Neural progenitor cell (in vitro differentiated cells): ENCODE measurements at places on chromosomes 3 and 15. TPM values are rescaled to one million over a fixed set of nuclear protein-coding genes. Genes with fewer than 3 reads are reported as not detected.
A peak's percentile ranks its signal among the peaks of the same experiment; 100 is the strongest.

DUOXA2 gene
- total RNA-seq = not detected in 2 replicates

NECTIN3 gene
- 39.8 and 71.5 TPM in 2 replicates for total RNA-seq

TMIE gene
- not detected in 2 replicates for total RNA-seq

PIF1 gene
- total RNA-seq = 50.8 and 111 TPM in 2 replicates

CYP1A1 gene
- total RNA-seq = 0.15 TPM in 1 of 2 replicates, not detected in the other

PRR23E gene
- not detected in 2 replicates for total RNA-seq

EFHB gene
- 1.7 and 2.0 TPM in 2 replicates for total RNA-seq

IGSF10 gene
- total RNA-seq = 0.15 and 0.22 TPM in 2 replicates

C2CD4A gene
- not detected in 2 replicates for total RNA-seq

ACKR2 gene
- not detected in 2 replicates for total RNA-seq

EPHB1 gene
- 8.8 and 9.1 TPM in 2 replicates for total RNA-seq

DNA sequence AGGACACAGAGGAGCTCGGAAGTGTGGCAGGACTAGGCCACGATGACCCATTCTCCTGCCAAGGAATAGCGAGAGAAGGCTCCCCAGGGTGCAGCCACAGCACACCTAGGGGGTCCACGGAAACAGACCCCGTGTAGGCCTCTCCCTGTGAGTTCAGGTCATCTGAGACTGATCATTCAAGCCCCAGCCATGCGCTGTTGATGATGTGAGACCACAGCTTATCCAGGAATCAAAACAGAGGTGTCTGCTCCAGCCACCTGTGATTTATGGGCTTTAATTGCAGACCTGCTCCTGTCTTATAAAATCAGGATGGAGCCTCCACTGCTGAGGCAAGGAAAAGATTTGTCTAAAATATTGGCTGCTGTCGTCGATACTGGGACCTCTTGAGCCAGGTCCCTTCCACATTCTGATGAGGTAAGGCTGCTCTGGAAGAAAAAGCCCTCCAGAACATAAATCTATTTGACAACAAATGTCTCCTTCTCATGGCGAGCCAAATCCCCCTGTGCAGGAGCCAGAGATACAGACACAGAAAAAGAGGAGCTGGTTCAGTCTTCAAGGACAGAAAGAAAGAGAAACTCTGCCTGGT, 186.7 kb downstream of the TJP1 start:
- H3K27me3 ChIP-seq = no peaks in the 10 kb centered on the region
- H3K4me1 ChIP-seq = no peaks in the 10 kb centered on the region
- no peak for DNase-seq
- H3K4me3 ChIP-seq = no peak overlapping the region
- no peaks in the 10 kb centered on the region for H3K36me3 ChIP-seq

DNA sequence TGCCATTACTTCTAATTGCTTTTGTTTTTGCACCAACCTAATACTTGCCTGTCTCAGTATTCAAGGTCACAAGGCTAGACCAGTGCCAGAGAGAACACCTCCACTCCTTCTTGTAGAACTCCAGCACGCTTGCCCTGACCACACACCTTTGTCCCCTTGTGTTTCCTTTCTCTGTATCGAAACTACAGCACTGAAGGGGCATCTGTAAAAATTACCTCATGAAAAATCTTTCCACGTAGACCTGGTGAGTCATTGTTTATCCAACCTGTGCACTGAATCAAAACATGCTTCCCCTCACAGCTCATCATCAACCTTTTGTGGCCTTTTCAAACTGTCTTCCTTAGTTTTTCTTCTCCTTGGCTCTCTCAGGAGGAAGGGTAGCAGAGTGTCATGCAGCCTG, 259.5 kb downstream of the THRB start:
- no peak overlapping the region for H3K4me3 ChIP-seq
- no peaks in the 10 kb centered on the region for H3K4me1 ChIP-seq
- no peak overlapping the region for H3K27ac ChIP-seq
- DNase-seq = no peak

DNA sequence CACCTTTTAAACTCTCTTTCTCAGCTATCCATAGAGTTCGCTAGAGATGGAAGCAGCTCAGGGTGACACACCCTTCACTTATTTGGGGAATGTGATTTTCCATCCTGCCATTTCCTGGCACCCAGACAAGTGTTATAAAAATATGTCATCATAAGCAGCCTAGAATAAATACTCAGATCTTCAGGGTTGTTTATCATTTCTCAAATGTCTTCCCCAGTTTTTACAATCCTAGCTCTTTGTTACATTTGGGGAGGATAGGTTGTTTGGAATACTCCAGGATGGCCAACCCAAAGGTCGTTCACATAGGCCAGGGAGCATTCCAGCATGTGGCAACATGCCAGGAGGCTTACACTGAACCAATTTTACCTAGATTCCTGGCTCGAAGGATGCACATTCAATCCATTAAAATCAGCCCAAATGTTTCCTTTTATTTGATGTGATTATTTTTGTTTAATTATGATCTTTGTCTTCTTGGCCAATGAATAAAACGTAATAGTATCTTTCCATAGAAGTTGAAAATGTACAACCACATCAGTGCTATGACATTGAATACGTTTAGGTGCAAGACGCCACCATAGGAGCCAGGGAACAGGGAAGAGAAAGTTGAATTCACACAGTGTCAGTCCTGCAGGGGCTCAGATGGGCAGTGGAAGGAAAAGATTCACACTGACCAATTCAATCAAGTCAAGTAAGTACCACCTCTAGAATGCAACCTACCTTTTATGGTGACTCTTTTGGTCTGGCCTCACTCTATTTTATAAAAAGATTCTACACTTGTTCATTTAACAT, 537.7 kb upstream of the MDFIC2 start:
- H3K4me3 ChIP-seq = no peak overlapping the region
- no peaks in the 10 kb centered on the region for H3K27me3 ChIP-seq
- no peak for DNase-seq
- no peak overlapping the region for H3K27ac ChIP-seq
- no peaks in the 10 kb centered on the region for H3K36me3 ChIP-seq

GRCh38 chr3:186406669-186407635, 44.9 kb upstream of the DGKG start:
- no peaks in the 10 kb centered on the region for H3K27me3 ChIP-seq
- DNase-seq = no peak

- no peaks in the 10 kb centered on the region for H3K27me3 ChIP-seq
- H3K27ac ChIP-seq = no peak overlapping the region
- no peak overlapping the region for H3K4me3 ChIP-seq
- peaks cover 20% of the 10 kb centered on the region for H3K36me3 ChIP-seq
- no peak for DNase-seq
These were observed 7.0 kb downstream of the MORF4L1 start for GRCh38 chr15:78879517-78880241.

GRCh38 chr15:89666184-89666857, 11.1 kb upstream of the KIF7 start:
- DNase-seq = no peak
- peak overlapping the region; percentile 45 for H3K4me3 ChIP-seq
- H3K27me3 ChIP-seq = peaks cover 24% of the 10 kb centered on the region
- no peaks in the 10 kb centered on the region for H3K36me3 ChIP-seq
- peaks cover 13% of the 10 kb centered on the region for H3K4me1 ChIP-seq
- H3K27ac ChIP-seq = no peak overlapping the region

GRCh38 chr3:46825450-46825849, 37.8 kb downstream of the MYL3 start:
- H3K4me3 ChIP-seq = no peak overlapping the region
- DNase-seq = no peak
- no peak overlapping the region for H3K27ac ChIP-seq
- H3K4me1 ChIP-seq = peaks cover 18% of the 10 kb centered on the region
- peaks cover 9% of the 10 kb centered on the region for H3K36me3 ChIP-seq

GRCh38 chr15:100686021-100686724, 83.8 kb downstream of the ASB7 start:
- H3K36me3 ChIP-seq = no peaks in the 10 kb centered on the region
- DNase-seq = no peak
- H3K27ac ChIP-seq = no peak overlapping the region

- no peaks in the 10 kb centered on the region for H3K27me3 ChIP-seq
- H3K4me3 ChIP-seq = no peak overlapping the region
- peaks cover 8% of the 10 kb centered on the region for H3K4me1 ChIP-seq
- no peak overlapping the region for H3K27ac ChIP-seq
- no peaks in the 10 kb centered on the region for H3K36me3 ChIP-seq
These were observed 82.2 kb downstream of the SCN11A start for GRCh38 chr3:38969317-38970235.

DNA sequence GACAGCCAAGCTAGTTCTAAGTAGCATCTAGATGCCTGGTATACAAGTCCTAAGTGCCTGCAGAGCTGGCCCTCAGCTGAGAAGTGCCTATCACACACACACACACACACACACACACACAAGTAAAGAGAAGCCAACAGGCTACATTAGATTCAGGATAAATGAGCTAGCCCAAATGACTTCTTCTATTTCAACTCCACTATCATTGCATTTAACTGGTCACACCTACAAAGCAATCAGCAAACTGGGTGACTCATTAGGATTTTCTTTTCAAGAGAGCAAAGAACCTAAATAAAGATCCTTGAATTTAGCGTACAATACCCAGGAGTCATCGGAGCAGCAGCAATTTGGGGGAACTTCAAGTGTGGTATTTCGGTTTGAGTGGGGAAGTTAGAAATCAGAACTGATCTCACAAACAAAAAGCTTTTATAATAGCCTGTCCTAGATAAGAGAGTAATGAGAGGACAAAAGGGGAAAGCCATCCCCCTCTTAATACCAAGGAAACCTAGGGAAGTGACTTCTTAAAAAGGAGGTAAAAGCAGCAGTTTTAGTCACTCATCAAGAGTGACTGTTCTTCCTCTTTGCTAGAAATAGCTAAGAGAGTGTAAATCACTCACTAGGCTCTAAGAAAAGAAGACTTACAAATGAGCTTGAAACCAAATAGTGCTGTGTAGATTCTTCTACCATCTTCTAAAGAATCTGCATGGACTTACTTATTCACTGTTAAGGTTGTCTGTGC, 112.7 kb downstream of the TNIK start:
- no peaks in the 10 kb centered on the region for H3K36me3 ChIP-seq
- no peak overlapping the region for H3K4me3 ChIP-seq
- no peaks in the 10 kb centered on the region for H3K27me3 ChIP-seq
- peaks cover 25% of the 10 kb centered on the region for H3K4me1 ChIP-seq
- H3K27ac ChIP-seq = peak overlapping the region; percentile 40

DNA sequence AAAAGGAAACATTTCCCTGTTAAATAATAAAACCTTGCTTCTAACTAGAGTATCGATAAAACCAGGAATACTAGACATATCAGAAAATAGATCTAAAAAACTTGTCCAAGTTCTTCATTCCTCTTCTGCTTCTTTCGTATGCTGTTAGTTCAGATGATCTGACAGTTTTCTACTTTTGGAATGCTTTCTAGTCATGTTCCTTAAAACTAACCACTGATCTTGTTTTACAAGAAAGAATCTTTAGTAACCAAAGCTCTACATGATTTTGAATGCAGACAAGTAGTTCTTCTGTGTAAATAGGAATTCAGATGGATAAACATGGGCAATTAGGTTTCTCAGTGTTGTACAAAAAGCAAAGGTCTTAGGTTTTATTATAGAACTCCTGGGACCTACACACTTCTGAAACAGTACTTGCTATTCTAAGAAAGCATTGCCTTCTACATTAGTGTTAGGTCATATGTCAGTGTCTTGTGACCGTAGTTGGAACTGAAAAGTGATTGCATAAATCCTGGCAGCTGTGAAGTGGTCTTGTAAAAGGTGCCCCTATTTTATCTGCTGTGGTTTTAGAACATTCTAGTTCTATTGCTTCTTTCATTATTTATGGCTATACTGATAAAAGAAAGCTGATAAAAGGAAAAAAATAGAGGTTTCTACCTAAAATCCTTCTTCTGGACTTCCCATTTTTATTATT, 40.7 kb downstream of the SNRK start:
- H3K27ac ChIP-seq = no peak overlapping the region
- no peak for DNase-seq
- H3K36me3 ChIP-seq = no peaks in the 10 kb centered on the region
- H3K4me3 ChIP-seq = no peak overlapping the region
- H3K27me3 ChIP-seq = no peaks in the 10 kb centered on the region

DNA sequence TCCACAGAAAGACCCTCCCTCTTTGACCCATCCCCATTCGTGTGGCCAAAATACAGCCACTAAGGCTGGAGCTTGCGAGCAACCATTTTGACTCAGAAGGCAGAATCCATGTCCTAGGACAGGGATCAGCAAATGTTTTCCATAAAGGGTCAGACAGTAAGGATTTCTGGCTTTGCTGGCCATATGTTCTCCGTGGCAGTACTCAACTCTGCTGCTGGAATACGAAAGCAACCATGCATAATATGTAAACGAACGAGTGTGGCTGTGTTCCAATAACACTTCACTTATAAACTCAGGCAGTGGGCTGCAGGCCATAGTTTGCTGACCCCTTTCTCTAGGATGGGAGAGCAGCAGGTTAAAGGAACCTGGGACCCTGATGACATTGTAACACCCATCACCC, 77.6 kb upstream of the WNT5A start:
- DNase-seq = no peak
- no peaks in the 10 kb centered on the region for H3K27me3 ChIP-seq
- H3K27ac ChIP-seq = no peak overlapping the region
- no peaks in the 10 kb centered on the region for H3K36me3 ChIP-seq

- no peak for DNase-seq
- no peak overlapping the region for H3K27ac ChIP-seq
- H3K36me3 ChIP-seq = no peaks in the 10 kb centered on the region
- no peaks in the 10 kb centered on the region for H3K4me1 ChIP-seq
- H3K4me3 ChIP-seq = no peak overlapping the region
These were observed 1.3 kb downstream of the AQP9 start for GRCh38 chr15:58139276-58139988.

- no peaks in the 10 kb centered on the region for H3K4me1 ChIP-seq
- H3K36me3 ChIP-seq = no peaks in the 10 kb centered on the region
- no peak overlapping the region for H3K4me3 ChIP-seq
- no peak overlapping the region for H3K27ac ChIP-seq
- DNase-seq = no peak
These were observed 130.1 kb downstream of the DNAJB8 start for GRCh38 chr3:128336337-128337156.

DNA sequence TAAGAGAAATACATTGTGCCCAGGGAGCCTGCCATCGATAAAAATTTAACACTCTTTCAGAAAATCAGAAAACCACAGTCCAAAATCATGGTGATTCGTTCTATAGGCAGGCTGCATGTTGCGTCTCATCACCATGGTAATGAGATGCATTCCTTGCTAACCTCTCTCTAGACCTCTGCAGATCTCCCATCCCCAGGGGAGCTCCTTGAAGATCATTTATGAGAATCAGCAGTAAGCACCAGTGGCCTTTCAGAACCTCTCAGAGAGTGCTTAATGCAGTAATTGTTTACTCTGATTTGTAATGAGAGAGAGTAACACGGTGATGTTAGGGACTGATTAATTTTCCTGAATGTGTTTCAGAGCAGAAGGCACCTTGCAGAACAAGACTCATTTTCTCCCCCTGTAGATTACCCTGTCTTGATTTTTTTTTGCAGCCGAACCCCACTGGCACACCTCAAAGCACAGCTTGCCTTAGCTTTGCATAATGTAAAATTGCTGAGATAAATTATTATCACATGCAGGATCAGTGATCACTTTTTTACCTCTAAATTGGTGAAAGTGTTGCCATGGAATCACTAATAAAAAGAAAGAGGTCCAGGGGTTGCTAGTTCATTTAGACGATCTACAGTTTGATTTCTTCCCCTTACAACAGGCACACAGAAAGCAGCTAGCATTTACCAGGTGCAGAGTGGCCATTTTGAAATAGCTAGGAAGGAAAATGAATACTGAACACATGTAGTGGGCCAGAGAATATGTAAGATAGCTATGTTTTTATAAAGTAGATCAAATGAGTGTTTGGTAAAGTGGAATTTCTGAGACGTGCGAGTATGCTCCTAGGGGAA, 98.9 kb upstream of the CHL1 start:
- no peaks in the 10 kb centered on the region for H3K36me3 ChIP-seq
- DNase-seq = peak; percentile 41
- no peaks in the 10 kb centered on the region for H3K27me3 ChIP-seq
- H3K4me1 ChIP-seq = peaks cover 67% of the 10 kb centered on the region

GRCh38 chr3:138949445-138950005, 2.5 kb downstream of the FOXL2NB start:
- no peaks in the 10 kb centered on the region for H3K36me3 ChIP-seq
- H3K27ac ChIP-seq = no peak overlapping the region
- H3K27me3 ChIP-seq = peaks cover 100% of the 10 kb centered on the region
- peak; percentile 32 for DNase-seq
- H3K4me1 ChIP-seq = peaks cover 33% of the 10 kb centered on the region
